Stimulated activated CD8-positive, alpha-beta memory T cell treated with anti-CD3 and anti-CD28 coated beads, Interleukin-7, amount 100 ng/mL, for 1 hour (primary cell): ENCODE measurements at places on chromosomes 1 and 21.

GRCh38 chr1:1291023-1291528, 10.8 kb downstream of the SCNN1D start:
- no peak for DNase-seq

DNA sequence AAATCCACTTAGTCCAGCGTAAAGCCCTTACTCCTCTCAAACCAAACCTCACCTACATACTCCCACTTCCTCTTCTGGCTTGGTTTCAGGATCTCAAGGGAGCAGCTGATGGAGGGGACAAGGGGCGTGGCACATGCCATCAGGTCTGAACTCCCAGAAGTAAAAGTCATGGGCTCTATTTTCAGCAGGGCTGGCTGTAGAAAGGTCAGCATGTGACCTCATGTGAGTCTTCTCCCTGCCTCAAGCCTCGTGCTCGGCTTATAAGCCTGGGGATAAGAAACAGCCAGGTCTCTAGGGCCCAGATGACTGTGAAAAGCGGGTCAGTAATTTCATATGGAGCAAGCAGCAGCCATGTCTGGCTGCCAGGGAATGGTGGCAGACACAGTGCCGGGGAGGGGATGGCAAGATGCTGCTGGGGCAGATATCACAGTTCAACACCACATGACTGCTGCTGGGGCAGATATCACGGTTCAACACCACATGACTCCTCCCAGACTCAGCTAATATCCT, 227.9 kb downstream of the KCNH1 start:
- no peak for DNase-seq

DNA sequence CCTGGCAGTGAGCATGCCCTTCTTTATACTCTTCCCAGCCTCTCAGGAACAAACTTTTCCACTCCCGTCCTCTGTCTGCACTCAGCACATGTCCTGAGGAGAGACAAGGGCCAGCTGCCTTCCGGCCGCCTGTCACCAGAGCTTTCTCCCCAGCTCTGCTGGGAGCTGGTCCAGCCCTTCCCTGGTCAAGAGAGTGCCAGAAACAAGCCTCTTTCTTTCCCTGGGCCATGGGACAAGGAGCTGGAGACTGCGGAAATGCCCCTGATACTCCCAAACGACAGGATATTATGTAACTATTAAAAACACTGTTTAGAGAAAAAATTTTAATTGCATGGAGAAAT, 10.4 kb downstream of the LAMB3 start:
- DNase-seq: no peak

- no peak for DNase-seq
Observed at GRCh38 chr21:46606427-46606813, 1.5 kb upstream of the S100B start.

DNA sequence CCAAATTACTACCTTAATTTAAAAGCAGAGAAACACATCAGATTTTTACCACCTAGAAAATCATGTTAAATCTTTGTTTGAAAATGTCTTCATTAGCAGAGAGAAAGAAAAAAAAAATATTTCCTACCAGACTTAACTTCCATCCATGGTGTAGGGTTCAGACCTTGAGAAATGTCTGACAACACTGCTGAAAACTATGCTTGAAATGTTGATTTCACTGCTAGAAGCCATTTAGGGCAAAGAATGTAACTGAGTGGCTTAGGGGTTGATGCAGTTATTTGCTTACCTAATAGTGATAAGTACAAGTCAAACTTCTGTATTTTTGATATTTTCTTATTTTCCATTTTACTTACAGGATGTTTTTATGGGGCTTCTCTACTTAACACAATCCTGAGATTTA, 495.6 kb upstream of the NEGR1 start:
- no peak for DNase-seq

- DNase-seq: no peak
Observed at GRCh38 chr1:196723325-196724185, 51.1 kb upstream of the CFHR3 start.

GRCh38 chr1:87878873-87879272, 550.2 kb downstream of the LMO4 start:
- no peak for DNase-seq

GRCh38 chr1:178060789-178061556, 32.9 kb upstream of the RASAL2 start:
- DNase-seq: no peak

DNA sequence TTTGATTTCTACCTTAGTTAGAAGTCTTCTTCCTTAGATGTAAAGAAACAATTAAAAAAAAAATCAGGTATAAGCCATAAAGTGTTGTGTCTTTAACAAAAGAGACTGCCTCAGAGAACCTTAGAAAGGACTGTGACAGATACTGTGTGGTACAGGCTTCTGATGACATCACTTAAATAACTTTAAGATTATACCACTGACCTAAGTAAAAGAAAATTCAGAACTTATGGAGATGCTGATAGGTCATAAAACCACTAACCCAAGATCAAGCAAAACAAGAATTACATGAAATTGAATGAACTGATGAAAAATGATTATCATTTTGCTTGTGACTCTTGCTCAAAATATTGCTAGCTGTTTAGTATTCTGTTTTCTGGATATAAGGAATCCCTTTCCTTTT, 220.8 kb downstream of the NRIP1 start:
- DNase-seq: no peak

DNA sequence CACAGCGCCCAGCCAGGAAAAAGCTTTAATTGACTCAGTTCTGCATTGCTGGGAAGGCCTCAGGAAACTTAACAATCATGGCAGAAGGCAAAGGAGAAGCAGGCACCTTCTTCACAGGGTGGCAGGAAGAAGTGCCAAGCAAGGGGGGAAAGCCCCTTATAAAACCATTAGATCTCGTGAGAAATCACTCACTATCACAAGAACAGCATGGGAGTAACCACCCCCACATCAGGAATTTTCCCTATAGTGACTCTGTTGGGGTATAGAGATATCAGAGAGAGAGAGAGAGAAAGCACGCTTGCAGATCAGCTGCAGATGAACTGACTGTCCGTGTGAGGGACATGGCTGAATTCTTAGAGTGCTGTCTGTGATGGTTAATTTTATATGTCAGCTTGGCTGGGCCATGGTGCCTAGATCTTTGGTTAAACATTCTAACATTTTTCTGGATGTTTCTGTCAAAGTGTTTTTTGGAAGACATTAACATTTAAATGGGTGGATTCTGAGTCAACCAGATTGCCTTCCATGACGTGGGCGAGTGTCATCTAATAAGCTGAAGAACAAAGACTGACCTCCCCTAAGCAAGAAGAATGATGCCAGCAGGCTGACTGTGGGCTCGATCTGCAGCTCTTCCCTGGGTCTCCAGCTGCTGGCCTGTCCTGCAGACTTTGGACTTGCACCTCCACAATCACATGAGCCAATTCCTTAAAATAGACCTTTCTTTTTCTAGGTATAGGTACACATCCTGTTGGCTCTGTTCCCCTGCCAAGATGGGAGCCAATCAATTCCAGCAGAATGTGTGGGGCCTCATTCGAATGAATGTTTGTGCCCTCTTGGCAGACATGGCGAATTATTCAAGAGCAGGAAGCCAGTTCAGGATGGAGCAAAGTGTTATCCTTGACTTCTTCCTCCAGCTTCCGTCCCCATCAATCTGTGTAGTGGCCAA, 21.4 kb upstream of the CPT2 start:
- DNase-seq: no peak

GRCh38 chr21:27257908-27258556, 291.1 kb upstream of the ADAMTS5 start:
- DNase-seq: no peak

DNA sequence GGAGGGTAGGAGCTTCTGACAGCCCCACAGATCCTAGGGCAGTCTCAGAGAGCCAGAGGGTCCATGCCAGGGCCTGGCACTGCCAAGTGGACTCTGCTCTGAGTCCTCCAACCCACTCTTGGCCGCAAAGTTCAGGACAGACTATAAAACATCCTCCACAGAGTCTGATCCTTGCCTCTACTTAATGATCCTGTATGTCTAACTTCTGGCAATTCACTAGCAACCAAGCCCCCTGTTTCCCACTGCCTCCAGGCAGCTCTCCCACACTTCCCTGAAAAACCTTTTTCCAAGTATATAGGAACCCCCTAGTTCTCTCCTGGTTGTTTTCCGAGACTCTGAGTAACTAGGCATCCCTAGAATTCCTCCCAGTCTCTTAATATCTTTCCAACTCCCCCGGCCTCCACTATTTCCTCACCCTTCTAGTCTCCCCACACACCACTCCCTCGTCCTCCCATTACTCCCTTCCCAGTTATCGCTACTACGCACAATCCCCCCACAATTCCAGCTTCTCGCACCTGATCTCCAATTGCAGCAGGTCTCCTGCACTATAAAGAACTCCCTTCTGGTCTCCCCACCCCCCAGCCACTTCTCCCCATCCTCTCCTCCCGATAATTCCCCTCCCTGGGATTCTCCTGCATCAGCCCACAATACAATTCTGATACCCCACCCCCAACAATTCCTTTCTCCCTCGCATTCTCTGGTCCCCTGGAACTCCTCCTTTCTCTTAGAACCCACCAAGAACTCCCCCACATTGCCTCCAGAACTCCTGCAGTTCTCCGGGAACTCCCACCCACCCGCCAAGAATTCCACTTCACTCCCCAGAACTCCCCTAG, 574 bp downstream of the IGSF9 start:
- no peak for DNase-seq

DNA sequence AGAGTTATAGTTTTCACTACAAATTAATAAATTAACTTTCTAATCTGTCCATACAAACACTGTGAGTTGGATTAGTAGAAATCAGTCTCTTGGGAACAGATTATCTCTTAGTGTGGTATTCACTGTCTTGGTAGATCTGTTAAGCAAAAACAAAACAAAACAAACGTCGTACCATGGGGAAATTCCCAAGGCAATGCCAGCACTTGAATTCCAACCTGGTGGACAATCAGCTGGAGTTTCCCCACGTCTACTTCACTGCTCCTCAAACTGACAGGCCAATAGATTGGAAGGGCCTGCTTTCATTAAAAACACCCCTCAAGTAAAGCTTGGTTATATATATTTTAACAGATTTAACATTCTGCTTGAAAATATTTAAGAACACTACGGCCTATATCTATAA, 31.9 kb downstream of the GDAP2 start:
- no peak for DNase-seq

GRCh38 chr1:230797942-230798365, 50.8 kb downstream of the CAPN9 start:
- no peak for DNase-seq

DNA sequence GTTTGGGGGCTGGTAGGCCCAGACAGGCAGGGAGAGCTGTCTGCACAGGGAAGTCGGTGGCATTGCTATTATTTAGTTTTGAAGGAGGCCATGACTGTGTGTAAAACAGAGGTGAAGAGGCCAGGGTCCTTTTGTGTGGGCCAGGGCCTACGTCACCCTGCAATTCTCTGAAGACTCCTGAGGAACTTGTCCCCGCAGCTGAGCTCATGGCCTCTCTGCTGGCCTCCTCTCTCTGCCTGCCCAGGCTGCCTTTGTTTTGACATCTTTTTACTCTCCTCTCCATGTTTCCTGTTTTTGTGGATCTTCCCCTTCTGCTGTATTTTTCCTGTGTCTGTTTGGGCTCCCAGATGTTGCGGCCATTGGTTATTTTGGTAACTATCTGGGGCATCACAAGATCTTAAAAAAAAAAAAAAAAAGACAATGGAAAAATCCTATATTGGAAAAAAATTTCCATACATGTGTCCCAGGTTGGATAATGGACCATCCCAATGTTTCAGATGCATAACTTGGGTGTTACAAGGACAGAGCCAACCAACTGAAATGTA, 280.7 kb downstream of the RPS6KC1 start:
- DNase-seq: no peak

DNA sequence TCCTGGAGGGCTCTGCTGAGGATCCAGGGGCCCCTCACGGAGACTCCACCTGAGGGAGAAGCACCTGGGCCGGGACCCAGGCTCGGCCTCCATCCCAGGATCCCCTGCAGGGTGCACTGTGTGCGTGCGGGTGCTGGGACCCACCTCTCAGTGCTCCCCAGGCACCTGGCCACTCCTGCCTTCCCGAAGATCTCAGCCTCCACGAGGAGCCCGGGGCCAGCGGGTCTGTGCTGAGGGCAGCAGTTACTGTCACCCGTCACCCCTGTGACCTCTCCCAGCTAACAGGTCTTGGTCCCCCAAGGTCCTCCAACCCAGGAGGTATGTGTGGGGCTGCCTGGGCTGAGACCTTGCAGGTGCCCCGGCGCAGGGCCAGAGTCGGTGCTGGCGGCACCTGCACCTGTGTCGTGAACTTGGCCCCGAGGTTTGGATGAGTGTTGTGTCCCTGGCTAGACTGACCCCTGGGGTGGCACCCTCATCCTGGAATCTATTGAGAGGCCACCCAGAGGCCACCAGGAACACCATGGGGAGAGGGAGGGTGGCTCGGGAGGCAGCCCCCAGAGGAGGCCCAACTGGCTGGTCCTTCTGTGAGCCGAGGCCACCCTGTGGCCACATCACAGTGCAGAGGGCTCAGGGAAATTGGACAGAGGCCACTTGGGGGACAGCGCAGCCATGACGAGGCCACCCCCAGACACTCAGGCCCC, 17.7 kb downstream of the MORN1 start:
- DNase-seq: no peak

GRCh38 chr1:246218686-246219085, 288.4 kb downstream of the SMYD3 start:
- no peak for DNase-seq

- no peak for DNase-seq
Observed at GRCh38 chr1:243505986-243506689, 250.3 kb downstream of the SDCCAG8 start.

DNA sequence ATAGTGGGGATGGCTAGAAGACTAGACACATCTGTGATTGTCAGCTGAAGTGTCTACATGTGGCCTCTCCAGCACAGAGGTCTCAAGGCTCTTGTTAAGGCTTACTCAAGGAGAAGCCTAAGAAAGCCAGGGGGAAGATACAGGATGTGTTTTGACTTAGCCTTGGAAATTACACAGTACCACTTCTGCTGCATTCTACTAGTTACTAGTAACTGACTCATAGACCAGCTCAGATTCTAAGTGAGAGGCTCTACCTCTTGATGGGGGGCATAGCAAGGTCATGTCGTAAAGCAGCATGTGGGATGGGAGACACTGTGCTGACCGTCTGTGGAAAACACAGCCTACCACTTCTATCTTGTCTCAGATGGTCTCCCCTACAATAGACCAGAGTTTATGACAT, 99.5 kb downstream of the UBE2U start:
- no peak for DNase-seq

GRCh38 chr21:18411565-18411964, 8.0 kb upstream of the TMPRSS15 start:
- no peak for DNase-seq

DNA sequence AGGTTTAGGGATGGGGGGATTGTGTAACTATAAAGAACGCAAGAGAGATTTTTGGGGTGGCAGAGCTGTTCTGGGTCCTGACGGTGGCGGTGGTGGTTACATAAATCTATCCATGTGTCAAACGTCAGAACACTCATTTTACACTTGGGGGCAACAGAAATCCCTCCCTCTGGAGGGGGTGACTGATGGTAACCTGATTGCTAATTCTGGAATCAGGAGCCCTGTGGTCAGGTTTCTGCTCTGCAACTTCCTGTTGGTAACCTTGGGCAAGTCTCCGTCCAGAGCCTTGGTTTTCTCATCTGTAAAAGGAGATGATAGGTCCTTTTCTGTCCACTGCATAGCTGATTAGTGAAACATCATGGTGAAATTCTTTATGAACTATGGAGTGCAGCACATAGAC, 40.9 kb downstream of the ALPL start:
- DNase-seq: no peak
